ENCODE measurements at places on chromosomes 6 and 20.

GRCh38 chr6:100281471-100281901 lies 183.2 kb downstream of the SIM1 start:
- no peak for DNase-seq

GRCh38 chr6:112800916-112801315 lies 453.8 kb downstream of the RFPL4B start:
- no peak for DNase-seq

- no peak for DNase-seq
These were observed 131.3 kb upstream of the GMDS start for GRCh38 chr6:2376429-2377355.

- DNase-seq: no peak
These were observed 38.1 kb upstream of the GCLC start for GRCh38 chr6:53582963-53583362.

DNA sequence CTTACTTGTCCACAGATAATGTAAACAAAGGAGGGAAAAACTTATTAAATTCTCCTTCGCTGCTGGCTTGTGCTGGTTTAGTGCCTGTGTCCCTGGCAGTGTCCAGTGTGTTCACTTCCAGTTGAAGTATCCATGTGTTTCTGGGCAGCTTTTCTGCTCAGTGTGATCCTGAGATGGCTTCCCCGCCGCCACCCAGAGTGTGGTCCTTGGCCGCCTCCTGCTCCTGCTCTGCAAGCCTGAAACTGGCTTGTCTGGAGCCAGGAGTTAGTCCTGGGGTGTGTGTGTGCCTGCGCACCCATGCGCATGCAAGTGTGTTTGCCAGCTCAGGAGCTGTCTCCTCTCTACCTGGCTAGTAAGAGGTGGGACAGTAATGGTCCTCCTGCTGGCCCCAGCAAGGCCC lies 7.2 kb downstream of the BTBD3 start:
- no peak for DNase-seq

- no peak for DNase-seq
These were observed 334.8 kb upstream of the MANEA start for GRCh38 chr6:95242560-95242959.

- no peak for DNase-seq
These were observed 5.8 kb upstream of the ZSCAN23 start for GRCh38 chr6:28449056-28449455.

Measured in stimulated activated naive B cell treated with anti-CD40 and anti-IgM and Interleukin-4, amounts not matched to agents 10 μg/mL and 1 μg/mL and 100 μg/mL, for 72 hours (primary cell).